ENCODE measurements at places on chromosomes 7 and 10. TPM values are rescaled to one million over a fixed set of nuclear protein-coding genes. Genes with fewer than 3 reads are reported as not detected.

FAM25A gene
- total RNA-seq = 342 TPM

CUEDC2 gene
- 30.8 TPM for total RNA-seq

CRYGN gene
- 0.14 TPM for total RNA-seq

STAG3 gene
- 0.34 TPM for total RNA-seq

ABCB8 gene
- 19.5 TPM for total RNA-seq

TMEM273 gene
- 0.34 TPM for total RNA-seq

LIPK gene
- 0.21 TPM for total RNA-seq

LRRC17 gene
- total RNA-seq = 0.28 TPM

TMEM270 gene
- not detected for total RNA-seq

CYP2C19 gene
- 0.50 TPM for total RNA-seq

HABP2 gene
- not detected for total RNA-seq

SPDYE8 gene
- total RNA-seq = not detected

RBP4 gene
- not detected for total RNA-seq

ACTR3C gene
- total RNA-seq = 5.5 TPM

ARHGAP12 gene
- 28.0 TPM for total RNA-seq

CALML3 gene
- 9.2 TPM for total RNA-seq

Data from nasal cavity respiratory epithelium epithelial cell of viscerocranial mucosa (primary cell).